ENCODE measurements at places on chromosomes 11 and 22.

DNA sequence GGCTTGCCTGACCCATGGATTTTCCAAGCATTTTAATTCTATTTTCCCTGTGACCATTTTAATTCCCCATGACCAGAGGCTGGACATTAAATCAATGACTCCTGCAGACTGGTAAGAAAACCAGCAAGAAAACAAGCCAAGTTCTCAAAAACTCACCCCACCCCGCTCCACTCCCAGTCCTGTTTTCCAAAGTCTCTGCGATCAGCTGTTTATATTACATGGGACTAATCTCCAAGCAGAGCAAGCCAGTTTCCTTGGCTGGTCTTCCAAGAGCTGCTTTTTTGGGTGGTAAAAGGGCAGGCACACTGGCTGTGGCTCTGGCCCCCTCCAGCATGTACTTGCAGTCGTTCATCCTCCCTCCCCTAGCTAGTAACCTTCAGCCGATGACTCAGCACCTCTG, 97.9 kb downstream of the RRAS2 start:
- DNase-seq: no peak

- DNase-seq: no peak
These were observed 231.3 kb downstream of the METTL15 start for GRCh38 chr11:28339488-28339887.

DNA sequence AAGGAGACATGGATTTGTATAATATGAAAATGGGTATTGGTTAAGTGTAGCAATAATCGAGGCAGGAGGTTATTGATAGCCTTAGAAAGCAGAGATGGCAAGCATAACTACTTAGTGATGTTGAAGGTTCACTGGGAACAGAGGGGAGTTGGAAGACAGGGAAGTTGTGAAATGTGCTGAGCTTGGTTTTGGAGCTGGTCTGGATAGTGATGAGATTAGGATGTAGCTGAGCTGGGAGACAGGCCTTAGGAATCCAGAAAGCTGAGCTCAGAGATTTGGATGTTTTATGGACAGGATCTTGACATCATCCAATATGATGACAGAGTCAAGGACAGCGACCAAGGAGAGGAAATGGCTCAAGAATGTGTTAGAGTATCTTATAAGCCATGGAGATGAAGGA, 113.1 kb downstream of the ARHGAP42 start:
- no peak for DNase-seq

DNA sequence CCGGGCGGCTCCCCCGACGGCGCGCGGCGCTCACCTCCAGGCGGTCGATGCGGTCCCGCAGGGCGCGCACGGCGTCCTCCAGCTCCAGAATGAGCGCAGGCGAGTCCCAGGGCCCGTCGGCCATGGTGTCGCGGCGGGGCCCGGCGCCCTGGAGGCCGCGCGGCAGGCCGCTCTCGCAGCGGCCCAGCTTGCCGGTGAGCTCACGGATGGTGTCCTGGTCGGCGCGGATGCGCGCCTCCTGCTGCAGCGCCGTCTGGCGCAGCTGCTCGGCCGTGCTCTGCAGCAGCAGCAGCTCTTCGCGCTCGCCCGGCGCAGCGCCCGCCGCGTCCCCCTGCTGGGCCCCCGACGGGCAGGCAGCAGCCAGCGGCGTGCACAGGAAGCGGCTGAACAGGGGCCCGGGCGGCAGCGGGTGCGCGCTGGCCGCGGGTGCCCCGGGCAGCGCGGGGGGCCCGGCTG, 599 bp downstream of the NPTXR start:
- DNase-seq: no peak

DNA sequence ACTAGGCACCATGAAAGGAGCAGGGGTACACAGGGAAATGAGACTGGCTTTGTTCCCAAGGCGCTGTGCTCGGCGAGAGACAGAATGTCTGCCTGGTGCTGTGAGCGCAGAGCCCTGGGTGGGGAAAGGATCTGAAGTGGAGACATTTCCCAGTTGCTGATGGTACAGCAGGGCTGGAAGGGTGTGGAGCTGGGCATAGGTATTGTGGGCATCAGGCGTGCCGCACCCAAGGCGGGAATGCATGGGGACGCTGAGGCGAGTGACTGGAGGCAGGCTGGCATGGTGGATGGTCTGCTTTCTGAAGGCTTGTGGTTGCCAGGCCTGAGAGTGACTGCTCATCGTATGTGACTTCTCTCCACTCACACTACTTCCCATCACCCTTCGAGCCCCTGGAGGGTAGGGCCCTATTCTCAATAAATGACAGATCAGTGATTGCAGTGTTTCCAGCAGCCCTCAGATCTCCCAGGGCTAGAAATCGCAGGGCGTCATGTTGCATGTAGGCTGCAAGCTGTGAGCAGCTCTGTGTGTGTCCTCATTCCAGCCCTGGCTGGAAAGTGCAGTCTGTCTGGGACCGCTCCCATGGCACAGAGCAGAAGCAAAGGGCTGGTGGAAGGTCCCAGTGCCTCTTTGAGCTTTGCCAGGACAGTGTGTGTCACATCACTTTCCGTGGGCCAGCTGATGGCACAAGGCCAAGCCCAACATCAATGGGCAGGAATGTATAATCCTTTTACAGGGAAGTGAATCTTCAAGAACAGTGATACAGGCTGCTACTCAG, 67.7 kb downstream of the TBC1D22A start:
- no peak for DNase-seq

- no peak for DNase-seq
These were observed 26.7 kb downstream of the ASCC2 start for GRCh38 chr22:29811377-29811776.

DNA sequence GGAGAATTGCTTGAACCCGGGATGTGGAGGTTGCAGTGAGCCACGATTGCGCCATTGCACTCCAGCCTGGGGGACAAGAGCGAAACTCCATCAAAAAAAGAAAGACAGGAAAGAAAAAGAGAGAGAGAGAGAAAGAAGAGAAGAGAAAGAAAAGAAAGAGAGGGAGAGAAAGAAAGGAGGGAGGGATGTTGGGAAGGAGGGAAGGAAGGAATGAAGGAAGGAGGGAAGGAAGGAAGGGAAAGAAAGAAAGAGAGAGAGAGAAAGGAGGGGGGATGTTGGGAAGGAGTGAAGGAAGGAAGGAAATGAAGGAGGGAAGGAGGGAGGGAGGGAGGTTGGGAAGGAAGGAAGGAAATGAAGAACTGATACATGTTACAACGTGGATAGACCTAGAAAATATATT, 12.3 kb upstream of the SPINDOC start:
- DNase-seq: no peak

- no peak for DNase-seq
These were observed 71.9 kb upstream of the CDON start for GRCh38 chr11:126134461-126135155.

DNA sequence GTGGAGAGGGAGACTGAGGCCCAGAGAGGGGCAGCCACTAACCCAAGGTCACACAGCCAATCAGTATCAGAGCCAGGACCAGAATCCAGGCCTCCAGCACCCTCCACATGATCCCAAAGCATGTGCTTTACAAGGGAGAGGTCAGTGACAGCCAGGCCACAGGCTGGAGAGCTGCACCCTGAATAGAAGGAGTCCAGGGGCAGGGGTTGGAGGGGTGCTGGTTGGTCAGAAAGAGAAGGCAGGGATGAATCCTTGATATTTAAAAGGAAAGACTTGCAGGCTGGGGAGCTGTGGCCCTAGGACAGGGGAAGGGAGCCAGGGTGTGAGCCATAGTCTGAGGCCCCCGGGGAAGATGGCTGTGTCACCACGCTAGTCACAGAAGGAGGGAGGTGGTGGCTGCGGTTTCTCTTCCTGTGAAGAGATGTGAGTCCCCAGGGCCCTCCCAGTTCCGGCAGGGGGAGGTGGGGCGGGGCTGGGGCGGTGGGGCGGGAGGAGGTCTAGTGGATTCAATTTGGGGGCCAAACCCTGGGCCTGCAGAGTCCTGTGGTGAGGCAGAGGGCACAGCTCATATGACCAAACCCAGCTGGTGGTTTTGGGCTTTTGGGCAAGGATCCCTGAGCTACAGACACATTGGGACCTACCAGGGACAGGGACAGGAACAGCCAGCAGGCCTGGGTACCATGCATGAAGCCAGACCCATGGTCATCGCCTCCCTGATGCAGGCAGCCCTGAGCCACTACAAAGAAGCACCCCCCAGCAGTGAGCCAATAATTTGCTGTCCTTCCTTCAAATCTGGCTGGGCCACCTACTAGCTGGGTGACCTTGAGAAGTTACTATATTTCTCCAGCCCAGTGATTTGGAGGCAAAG, 14.0 kb downstream of the RAC2 start:
- no peak for DNase-seq

DNA sequence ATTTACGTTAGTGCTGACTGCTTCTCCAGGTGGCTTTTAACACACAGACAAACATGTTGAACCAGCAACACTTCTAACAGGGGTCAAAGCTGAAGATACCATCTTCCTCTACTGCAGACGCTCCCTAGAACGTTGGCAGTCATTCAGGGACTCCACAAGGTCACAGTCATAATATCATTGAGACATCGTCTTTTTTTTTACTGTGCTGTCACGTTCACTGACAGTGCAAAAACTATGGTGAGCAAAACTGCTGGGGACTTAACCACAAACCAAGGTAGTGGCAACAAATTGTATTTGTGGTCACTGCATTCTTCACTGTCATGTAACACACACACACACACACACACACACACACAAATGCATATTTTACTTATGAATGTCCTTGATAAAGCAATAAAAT, 244.9 kb downstream of the CASP12 start:
- DNase-seq: no peak

- DNase-seq: no peak
These were observed 49.3 kb upstream of the LMO1 start for GRCh38 chr11:8312986-8313385.

GRCh38 chr22:47616396-47617020, 854.1 kb downstream of the TBC1D22A start:
- DNase-seq: no peak

- no peak for DNase-seq
These were observed 192.1 kb downstream of the MN1 start for GRCh38 chr22:27609451-27609888.

GRCh38 chr11:69088676-69089146, 40.0 kb downstream of the TPCN2 start:
- DNase-seq: peak; percentile 56

DNA sequence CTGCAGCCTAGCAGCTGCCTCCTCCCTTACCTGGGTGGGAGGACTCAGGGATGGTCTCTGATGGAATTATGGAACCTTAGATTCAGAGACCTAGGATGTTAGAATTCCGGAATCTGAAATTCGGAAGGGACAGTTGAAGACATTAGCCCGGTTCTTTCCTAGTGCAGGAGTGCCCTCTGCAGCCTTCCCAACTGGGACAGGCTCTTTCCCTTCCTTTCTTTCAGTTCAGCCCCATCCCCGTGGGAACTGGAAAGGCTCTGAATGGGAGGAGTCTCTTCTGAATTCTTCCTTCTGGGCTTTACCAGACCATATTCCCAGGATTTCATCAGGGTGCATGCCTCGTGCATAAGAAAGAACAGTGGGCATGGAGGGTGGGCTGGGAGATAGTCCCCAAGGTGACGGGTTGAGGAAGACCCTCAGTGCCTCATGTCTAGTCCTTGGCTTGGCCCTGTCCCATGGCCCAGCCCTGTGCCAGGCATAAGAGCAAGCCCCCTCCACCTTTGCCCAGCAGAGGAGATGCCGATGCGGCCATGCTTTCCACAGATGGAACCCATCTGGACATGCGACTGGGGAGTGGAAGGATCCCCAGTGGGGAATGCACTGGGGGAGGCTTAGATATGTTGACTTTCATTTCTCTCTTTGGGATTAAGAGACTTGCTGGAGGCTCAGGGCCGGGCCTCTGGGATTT, 14.4 kb downstream of the DNAJB13 start:
- no peak for DNase-seq

DNA sequence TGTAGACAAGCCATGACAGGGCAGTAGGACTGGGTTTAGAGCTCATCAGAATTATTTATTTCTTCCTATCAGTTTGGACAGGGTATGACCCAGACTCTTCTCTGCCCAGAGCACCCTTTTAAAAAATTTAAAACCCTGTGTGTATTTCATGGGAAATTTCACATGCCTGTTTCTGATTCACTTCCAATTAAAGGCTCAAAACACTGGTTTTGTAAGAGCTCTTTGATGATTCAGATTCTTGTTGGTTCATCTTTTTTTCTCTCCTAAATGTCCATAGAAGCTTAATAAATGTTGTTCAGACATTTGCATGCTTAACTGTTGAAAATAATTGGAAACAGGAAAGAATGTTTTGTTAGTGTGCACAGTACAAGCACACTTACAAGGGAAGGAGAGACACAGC, 13.8 kb downstream of the FLI1 start:
- DNase-seq: no peak

GRCh38 chr11:93840981-93841380, 9.4 kb downstream of the VSTM5 start:
- DNase-seq: no peak

GRCh38 chr11:14672635-14673034, 29.0 kb downstream of the PDE3B start:
- no peak for DNase-seq

DNA sequence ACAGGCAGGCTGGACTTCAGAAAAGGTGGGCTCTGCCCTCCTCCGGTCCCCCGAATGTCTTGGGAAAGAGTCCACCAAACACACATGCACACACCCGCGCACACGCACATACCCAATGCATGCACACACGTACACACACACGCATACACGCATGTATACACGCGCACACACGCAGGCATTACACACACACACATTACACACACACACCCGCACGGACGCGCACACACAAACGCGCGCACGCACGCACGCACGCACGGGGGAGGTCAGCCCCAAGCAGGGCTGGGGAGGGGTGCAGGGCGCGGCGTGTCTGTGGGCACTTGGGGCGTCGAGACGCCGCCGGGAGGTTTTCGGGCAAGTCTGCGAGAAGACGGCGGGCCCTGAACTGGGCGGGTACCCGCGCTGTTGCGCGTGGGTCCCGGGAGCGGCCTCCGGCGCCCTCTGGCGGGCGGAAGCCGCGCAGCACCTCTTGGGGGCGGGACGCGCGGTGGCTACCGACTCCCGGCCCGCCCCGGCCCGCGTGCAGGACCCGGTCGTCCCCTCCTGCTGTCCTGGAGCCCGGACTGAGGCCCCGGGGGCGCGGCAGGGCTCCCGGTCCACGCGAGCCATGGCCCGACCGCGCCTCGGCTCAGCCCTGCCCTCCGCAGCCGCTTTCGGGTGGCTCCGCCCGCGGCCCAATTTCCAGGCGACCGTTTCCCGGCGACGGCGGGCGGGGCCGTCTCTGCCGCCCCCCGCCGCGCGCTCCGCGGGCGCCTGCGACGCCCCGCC, 3.6 kb downstream of the SEPTIN5 start:
- no peak for DNase-seq

GRCh38 chr11:134504146-134504905, 92.3 kb upstream of the B3GAT1 start:
- no peak for DNase-seq

- no peak for DNase-seq
These were observed 7.6 kb downstream of the MAML2 start for GRCh38 chr11:96335388-96335787.

- no peak for DNase-seq
These were observed 28.8 kb downstream of the FLRT1 start for GRCh38 chr11:64064374-64065140.

- DNase-seq: no peak
These were observed 23.3 kb upstream of the GAL start for GRCh38 chr11:68661014-68661413.

Measured in thoracic aorta (tissue), 2 donors.